Brain microvascular endothelial cell (primary cell): ENCODE measurements at places on chromosomes 16 and 17.

- DNase-seq: peak; percentile 91
Measured at GRCh38 chr17:31524926-31525800, 133.7 kb downstream of the RAB11FIP4 start.

DNA sequence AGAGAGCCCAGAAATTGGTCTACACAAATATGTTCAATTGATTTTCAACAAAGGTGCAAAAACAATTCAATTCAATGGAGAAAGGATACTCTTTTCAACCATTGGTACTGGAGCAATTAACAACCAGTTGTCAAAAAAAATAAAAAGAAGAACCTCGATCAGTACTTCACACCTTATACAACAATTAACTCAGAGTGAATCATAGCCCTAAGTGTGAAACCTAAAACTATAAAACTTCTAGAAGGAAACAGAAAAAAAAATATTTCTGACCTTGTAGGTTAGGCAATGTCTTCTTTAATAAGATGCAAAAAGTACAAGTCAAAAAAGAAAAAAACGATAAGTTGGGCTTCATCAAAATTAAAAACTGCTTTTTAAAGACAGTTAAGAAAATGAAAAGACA, 56.1 kb upstream of the CHMP6 start:
- DNase-seq: no peak

DNA sequence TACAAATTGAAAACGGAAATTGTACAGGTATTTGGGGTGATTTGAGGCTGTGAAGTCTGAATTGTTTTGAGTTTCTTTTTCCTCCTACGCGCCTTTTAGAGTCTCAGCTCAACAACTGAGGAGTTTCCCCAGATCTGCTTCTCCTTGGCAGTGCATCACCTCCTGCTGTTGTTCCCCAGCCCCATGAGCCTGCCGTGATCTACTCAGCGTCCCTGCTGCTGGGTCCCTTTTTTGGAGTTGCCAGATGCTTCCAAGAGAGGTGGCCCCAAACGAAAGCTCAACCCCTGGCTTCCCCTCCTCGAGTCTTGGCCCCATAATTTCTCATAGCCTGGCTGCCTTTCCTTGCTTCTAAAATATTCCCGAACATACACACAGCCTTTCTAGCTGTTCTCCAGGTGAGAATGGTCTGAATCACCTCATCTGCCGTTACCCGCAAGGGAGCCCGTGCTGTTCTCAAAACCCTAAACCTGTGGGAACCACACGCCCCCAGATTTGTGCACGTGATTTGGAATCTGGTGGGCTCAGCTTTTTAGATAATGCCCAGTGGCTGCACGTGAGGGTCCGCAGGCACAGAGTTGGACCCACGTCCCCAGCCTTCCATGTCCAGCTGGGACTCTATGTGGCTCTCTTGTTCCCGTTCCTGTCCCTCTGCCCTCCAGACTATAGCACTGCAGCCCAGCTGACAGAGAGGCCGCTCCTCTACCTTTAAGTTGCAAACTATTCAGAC, 179.1 kb upstream of the CHMP6 start:
- DNase-seq: no peak

DNA sequence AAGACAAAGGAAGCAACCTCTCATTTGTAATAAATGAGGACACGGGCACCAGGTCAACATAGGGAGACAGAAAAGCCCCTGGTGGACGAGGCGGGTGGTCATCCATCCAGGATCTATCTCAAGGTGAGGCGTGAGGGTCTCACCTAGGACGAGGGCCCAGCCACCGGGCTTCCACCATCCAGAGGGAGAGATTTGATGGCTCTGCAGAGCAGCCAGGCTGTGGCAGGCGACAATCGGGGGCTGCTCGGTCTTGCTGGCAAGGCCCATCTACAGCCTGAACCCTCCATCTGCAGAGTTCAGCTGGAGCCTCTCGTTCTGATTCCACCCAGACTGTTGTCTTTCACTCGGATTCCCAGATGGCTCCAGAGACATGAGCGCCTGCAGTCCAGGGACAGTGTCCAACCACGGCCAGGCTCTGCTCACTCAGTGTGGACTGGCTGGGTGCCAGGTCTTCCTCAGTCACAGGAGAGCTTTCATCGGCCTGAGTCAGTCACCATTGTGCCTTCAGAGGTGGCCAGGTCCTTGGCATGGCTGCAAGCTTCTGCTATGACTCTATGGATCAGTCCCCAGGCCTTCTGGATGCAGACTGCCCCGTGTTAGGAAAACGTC, 5.9 kb downstream of the LITAFD start:
- DNase-seq: peak; percentile 48

DNA sequence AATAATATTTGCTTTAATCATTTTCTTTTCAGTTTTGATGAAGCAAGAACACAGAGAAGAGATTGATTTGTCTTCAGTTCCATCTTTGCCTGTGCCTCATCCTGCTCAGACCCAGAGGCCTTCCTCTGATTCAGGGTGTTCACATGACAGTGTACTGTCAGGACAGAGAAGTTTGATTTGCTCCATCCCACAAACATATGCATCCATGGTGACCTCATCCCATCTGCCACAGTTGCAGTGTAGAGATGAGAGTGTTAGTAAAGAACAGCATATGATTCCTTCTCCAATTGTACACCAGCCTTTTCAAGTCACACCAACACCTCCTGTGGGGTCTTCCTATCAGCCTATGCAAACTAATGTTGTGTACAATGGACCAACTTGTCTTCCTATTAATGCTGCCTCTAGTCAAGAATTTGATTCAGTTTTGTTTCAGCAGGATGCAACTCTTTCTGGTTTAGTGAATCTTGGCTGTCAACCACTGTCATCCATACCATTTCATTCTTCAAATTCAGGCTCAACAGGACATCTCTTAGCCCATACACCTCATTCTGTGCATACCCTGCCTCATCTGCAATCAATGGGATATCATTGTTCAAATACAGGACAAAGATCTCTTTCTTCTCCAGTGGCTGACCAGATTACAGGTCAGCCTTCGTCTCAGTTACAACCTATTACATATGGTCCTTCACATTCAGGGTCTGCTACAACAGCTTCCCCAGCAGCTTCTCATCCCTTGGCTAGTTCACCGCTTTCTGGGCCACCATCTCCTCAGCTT, 45.0 kb downstream of the ESRP2 start:
- no peak for DNase-seq

DNA sequence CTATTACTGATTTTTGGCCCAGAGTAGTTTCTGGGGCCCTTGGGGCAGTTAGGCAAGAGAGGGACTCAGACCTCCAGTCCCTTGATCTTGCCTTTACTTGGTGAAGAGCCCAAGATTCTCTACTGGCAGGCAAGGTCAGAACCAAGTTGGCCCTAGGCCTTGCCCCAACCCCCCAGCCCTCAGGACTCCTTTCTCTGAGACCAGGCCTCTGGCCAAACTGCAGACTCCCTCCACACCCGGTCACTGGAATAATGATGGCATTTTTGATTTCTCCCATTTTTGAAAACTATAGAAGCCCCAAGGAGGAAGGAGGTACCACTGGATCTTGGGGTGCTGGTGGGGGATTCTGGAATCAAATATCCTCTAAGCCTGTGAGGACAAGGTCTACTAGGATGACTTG, 18.0 kb upstream of the HOXB9 start:
- DNase-seq: no peak

DNA sequence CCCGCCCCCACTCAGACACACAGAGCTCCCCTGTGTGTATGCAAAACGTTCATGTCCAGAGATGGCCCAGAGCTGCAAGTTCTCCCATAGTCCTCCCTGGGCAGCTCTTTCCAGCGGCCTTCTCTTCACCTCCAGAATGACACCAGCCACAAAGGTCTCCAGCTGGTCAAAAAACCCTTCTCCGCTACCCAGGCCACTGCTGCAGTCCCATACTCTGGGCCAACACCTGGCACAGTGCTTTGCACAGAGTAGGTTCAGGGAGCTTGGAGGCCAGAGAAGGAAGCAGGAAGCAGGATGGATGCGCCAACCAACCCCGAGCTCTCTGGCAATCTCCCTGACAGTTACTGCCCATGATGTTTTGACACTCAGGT, 1.1 kb upstream of the STAT5B start:
- DNase-seq: no peak

DNA sequence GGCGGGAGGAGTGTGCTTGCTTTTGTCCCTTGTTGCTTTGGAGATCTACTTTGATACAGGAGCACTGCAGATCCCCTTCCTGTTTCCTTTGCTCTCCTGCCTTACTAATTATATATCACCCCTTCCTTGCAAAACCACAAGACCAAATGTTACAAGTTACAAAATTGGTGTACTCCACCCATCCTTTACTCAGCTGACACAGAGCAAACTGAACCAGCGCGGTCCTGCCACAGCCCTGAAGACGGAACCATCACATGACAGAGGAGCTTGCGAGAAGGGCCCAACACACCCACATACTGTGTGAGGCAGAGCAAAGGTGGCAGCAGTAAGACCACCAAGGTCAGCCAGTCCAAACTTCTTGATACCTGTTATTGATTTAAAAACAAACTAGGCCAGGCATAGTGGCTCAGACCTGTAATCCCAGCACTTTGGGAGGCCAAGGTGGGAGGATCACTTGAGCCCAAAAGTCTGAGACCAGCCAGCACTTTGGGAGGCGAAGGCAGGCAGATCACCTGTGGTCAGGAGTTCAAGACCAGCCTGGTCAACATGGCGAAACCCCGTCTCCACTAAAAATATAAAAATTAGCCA, 33.2 kb downstream of the CYTH1 start:
- no peak for DNase-seq
